ENCODE measurements at places on chromosomes 12 and 14. TPM values are rescaled to one million over a fixed set of nuclear protein-coding genes. Genes with fewer than 3 reads are reported as not detected.
A peak's percentile ranks its signal among the peaks of the same experiment; 100 is the strongest.

DNA sequence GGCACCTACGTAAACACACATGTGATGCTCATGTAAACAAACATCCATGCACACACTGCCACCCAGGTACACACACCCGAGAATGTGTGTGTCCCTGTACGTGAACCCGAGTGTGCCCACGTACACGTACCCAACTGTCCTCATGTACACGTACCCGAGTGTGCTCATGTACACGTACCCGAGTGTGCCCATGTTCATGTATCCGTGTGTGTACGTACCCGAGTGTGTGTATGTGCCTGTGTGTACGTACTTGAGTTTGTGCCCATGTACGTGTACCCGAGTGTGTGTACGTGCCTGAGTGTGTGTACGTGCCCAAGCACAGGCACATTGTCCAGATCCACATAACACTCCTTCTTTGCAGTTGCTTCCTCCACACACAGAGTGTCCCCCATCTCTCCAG is 45.0 kb downstream of the LRCOL1 start:
- DNase-seq = no peak

GRCh38 chr14:20999591-20999990 is 498 bp downstream of the SLC39A2 start:
- DNase-seq = no peak

GLIPR1L1 gene
- total RNA-seq = not detected

DNA sequence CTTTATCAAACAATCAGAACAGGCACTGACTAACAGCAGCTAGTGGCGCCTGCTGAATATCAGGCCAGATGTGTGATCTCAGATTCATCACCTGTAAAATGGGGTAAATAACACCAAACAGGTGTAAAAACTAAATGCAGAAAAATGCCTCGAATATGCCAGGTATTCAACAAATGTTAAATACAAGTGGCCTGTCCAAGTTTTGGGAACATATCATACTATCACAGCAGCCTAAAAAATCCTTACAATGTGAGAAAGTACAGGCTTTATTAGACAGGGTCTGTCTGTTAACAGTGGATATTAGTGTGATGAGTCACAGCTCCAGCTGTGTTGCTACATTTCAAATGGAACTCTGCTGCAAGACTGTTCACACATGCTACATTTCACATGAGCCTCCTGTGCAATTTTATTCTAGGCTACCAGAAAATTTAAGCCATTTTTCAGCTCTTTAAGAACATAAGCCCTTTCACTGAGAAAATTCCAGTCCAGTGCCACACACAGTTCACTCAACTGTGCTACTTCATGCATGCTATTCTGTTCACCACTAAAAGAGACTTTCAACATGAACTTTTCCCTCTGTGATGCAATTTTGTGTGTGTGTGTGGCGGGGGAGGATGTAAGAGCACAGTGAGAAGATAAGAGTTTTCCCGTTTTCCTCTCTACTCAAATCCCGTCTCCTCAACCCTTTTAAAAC is 56.7 kb downstream of the MSRB3 start:
- no peak for DNase-seq

- no peak for DNase-seq
These were observed 23.1 kb downstream of the VASH1 start for GRCh38 chr14:76784266-76784874.

DNA sequence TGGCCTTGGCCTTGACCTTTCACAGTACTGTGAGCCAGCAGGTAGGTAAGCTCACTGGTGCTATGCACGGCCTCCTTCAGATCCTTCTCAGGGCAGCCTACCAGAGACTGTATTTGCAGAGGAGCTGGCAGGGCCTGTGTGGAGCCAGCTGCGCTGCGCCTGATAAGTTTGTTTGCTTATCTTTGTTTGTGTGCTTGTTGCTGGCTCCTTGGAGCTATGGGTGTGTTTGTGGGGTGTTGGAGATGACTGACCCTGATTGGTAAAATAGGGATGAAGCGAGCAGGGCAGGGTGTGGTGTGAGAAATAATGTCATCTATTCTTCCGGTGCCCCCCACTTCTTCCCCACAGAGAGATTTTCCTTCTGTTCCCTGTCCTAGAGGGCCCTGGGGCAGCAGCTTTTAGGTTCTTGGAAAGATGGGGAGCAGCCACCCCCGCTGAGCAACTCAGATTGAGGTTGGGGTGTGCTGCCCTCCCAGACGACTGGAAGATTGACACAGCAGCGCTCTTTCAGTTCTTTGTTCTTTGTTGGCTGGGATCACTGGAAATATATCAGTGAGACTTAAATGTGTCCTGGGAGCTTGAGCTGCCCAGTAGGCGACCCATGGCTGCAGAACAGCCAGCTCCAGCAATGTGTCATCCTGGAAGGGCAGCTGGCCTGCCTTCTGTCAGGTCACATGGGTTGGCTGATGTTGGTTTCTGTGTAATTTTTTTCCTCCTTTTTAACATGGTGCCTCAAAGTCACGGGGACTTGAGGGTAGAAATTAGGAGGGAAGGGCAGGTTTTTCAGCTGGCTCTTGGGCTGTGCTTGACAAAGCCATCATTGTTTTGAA is 19.6 kb downstream of the MLXIP start:
- peak; percentile 88 for DNase-seq

DNA sequence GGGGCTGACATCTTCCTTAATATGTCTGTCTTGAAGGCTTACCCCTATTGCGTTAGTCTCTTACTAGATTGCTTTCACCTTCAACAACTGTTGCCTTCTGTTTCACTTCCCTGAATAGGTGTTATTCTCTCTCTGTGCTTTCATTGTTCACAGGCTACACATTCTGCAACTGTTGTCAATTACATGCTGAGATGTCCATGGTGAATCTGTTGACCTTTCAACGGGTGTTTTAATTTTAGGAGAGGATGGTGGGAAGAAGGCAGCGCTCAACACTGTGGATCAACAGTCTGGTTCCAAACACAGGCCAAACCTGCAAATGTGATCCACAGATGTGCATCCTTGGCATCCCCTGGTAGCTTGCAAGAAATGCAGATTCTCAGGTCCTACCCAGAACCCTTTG is 101.9 kb downstream of the DACT1 start:
- DNase-seq = no peak

DNA sequence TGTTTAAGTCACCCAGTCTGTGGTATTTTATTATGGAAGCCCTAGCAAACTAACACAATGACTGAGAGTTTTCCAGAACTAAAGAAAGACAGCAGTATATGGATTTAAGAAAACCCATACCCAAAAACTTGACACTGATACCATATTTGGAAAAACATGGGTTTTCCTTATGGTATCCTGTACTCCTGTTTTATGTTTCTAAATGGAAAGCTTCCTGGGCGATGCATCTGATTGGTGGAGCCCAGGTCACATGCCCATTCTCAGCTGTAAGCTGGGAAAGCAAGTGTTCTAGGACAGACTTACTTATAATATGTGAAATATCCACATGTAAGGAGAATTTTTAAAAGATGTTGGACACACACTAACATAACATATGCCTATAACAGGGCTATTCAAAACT is 4.5 kb upstream of the RNASE4 start:
- no peak for DNase-seq

DNA sequence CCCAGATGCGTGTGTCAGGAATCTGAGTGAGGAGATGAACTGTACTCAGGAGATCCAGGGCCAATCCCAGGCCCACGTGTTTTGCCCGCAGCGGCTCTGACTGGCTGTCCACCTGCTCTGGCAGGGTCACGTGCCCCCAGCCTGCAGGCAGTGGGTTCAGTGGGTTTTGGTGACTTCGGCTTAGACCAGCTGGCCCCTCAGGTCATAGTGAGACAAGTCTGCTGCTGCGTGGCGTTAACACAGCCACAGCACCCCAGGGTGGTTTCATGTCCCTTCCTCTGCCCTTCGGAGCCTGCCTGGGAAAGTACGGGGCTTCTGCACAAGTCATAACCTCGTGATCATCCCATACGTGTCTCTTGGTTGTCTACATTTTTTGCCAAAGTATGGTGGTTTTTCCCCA is 2.6 kb downstream of the FBRSL1 start:
- DNase-seq = no peak

PZP gene
- total RNA-seq = 2.7 TPM

PTPRB gene
- total RNA-seq = 91.4 TPM

DNA sequence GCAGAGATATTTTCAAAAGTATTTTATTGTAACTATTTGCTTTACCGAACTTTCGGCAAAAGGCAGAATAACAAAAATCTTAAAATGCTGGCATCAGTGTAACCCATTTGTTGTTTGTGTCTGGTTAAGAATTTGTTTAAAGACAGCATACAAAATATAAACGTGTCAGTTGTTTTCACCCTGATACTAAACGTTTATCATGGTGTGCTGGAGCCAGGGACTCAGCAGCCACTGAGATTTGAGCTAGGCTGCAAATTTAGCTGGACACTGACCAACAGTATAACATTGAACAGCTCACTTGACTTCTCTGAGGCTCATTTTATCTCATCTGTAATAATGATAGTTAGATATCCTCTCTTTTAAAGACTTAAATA is 183.7 kb downstream of the TMTC3 start:
- no peak for DNase-seq

CD163L1 gene
- total RNA-seq = 4.5 TPM

DNA sequence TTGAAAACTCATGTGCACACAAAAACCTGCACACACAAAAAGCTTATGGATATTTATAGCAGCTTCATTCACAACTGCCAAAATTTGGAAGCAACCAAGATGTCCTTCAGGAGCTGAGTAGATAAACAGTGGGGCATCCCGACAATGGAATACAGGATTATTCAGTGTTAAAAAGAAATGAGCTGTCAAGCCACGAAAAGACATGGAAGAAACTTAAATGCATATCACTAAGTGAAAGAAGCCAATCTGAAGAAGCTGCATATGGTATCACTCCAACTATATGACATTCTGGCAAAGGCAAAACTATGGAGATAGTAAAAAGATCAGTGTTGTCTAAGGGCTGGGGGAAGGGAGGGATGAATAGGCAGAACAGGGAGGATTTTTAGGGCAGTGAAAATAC is 5.2 kb upstream of the TPCN1 start:
- no peak for DNase-seq

DNA sequence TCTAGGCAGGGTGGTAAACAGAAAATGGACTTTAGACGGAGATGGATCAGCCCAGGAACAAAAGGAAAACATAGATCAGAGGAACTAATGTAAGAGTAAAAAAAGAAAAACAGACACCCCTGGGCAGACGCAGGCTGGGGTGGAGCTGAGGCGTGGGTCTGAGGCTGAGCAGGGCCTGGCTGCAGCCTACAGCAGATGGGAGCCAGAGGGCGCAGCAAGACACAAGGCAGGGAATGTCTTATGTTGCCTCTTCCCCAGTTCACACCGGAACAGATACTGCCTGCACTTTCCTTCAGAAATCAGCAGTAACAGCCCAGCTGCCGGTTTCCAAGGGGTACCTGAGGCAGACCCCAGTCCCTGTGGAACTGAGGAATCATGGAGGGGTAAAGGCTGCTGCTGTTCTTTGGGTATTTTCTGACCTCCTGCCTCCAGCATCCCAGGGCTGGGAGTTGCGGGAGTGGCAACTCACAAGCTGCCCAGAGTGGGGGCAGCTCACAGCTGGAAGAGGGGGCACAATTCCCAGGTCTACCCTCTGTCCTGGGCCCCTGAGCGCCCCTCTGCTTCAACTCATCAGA is 9.8 kb downstream of the ZNF605 start:
- DNase-seq = no peak

GRCh38 chr12:9813821-9814798 is 13.2 kb upstream of the KLRF1 start:
- DNase-seq = peak; percentile 90

GRCh38 chr12:67446716-67447115 is 177.6 kb downstream of the CAND1 start:
- DNase-seq = no peak

All from lower lobe of right lung (tissue), 2 donors.